Activated CD4-positive, alpha-beta memory T cell treated with anti-CD3 and anti-CD28 coated beads, Interleukin-2, amount 10 ng/mL, durations not matched to agents 7 days and 5 days (primary cell): ENCODE measurements at places on chromosomes 2 and 18. TPM values are rescaled to one million over a fixed set of nuclear protein-coding genes. Genes with fewer than 3 reads are reported as not detected.

The SELENOI gene
- total RNA-seq = 22.9 TPM

The LDAH gene
- total RNA-seq = 28.1 TPM

The IGFBP5 gene
- total RNA-seq = not detected

The PIKFYVE gene
- total RNA-seq = 37.2 TPM

The ABCG8 gene
- total RNA-seq = not detected

The SLC5A7 gene
- total RNA-seq = not detected

The ALK gene
- not detected for total RNA-seq

The ATP6V1B1 gene
- total RNA-seq = not detected

The SLC23A3 gene
- 2.3 TPM for total RNA-seq

The CCDC148 gene
- not detected for total RNA-seq

The C2orf78 gene
- not detected for total RNA-seq

The REEP1 gene
- not detected for total RNA-seq

- no peak for DNase-seq
Observed at GRCh38 chr18:51383116-51383515, 185.6 kb upstream of the MEX3C start.

DNA sequence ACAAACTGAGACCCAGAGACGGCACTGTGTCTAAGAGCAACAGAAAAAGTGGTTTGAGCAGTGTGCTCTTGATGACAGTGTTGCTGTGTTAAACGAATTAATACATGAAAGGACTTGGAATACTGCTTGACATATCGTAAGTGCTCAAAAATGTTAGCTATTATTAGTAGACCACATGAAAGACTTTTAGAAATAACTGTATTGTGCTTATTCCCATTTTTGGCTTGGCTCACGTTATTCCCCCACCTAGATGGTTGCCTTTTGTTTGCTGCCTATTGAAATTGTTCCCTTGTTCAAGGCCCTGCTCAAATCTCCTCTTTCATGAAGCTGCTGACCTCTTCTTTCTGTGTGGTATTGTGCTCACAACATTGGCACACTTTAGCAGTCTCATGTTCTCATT is 27.8 kb upstream of the C2orf74 start:
- no peak for DNase-seq

DNA sequence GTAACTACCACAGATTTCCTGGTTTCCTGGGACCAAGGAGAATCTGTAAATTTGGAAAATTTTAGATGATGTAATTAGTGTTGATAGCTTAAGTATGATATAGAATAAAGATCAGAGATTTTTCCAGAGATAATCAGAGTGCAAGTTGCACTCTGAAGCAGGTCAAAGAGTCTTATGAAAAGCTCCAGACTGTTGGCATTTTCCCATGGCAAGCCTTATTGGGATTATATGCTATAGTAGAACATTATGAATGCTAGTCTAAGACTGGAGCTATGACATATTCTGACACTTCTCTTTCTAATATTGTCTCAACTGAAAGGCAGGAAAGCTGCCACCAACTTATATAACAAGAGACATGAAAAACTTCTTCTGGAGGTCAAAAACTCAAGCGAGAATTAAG is 1638.3 kb upstream of the LRRTM1 start:
- DNase-seq = no peak

DNA sequence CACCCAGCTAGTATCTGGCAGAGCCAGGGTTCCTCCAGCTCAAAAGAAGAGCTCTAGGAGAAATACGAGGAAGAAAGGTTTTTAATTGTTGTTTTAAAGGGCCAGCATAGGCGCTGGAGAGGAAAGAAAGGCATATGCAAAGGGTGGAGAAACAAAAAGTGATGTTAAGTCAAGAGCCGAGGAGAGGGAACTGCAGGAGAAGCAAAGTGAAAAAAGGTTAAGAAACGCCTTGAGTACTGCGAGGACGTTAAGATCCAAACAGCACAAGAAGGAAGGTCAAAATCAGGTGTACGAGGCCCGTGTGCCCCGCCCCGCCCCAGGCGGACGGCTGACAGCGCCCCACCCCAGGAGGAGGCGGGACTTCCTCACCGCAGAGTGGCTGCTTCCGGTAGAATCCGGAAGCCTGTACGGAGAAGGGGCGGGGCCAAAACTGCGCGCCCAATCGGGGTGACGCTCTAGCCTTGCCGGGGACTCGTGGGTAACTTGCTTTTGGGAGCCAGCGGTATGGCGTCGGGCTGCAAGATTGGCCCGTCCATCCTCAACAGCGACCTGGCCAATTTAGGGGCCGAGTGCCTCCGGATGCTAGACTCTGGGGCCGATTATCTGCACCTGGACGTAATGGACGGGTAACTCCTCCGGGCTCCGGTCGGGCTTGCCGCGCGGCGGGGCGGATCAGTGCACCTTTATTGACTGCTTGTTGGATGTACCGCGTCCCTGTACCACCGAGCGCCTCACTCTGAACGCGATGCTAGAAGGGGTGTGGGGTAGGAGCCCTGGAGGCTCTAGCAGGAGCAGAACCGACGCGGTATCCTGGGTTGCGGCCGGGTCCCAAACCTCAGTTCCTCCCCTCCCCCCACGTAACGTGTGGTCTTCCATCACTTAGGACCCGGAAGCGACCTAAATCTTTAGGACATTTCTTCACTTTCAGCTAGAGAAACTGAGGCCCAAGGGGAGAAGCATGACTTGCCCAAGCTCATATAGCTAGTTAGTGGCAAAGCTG is at the start of gene RPE:
Gene RPE, plus strand, starts transcription at position 481 of the 1,000 bp plus-strand sequence. Its CDS starts 24 bp downstream, at position 505.
- DNase-seq = peak; percentile 98

GRCh38 chr2:1360144-1360543 is 53.1 kb upstream of the TPO start:
- no peak for DNase-seq

DNA sequence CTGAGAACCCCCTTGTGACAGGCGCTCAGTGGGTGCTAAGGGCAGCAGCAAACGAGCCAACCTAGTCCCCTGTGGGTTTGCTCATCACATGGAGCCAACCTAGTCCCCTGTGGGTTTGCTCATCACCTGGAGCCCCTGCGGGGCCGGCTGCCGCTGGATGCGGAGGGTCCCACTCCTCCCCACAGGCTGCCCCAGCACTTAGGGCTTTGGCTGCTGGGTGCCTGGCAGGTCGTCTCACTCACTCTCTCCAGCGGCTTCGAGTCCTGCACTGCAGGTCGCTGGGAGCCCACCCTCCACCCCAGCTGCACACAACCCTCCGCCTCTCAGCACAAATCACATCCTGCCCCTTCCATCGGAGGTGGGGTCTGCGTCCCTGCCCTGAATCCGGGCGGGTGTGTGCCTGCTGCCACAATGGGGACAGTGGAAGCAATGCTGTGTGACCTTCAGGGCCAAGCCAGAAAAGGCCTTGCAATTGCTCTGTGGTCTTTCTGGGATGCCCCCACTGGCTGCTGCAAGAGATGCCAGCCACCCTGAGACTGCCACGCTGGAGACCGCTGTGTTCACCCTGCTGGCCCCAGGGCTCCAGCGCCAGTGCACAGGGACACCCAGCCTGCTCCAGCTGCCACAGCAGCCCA is 248.1 kb upstream of the SALL3 start:
- DNase-seq = no peak

- DNase-seq = peak; percentile 24
Observed at GRCh38 chr18:54776282-54776977, 51.8 kb upstream of the RAB27B start.

GRCh38 chr18:21706386-21706865 is 1.9 kb upstream of the ABHD3 start:
- no peak for DNase-seq

GRCh38 chr2:74583504-74583903 is 29.0 kb downstream of the DOK1 start:
- no peak for DNase-seq

DNA sequence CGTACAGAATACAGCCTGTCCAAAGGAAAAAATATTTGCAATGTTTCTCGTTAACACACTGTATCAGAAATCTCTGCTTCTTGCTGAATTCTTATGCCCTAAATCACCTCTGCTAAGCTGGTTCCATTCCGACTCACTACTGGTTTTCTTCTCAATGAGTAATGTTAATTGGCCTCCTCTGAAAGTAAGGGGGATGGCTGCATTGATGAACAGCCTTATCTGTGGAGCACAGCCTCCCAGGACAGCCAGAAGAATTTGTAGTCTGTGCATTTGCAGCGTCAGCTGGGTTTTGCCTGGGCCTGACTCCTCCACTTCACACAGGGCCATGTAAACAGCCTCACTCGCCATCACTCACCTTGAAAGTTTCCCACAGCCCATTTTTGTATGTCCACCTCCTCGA is 127.7 kb downstream of the RNF152 start:
- no peak for DNase-seq

DNA sequence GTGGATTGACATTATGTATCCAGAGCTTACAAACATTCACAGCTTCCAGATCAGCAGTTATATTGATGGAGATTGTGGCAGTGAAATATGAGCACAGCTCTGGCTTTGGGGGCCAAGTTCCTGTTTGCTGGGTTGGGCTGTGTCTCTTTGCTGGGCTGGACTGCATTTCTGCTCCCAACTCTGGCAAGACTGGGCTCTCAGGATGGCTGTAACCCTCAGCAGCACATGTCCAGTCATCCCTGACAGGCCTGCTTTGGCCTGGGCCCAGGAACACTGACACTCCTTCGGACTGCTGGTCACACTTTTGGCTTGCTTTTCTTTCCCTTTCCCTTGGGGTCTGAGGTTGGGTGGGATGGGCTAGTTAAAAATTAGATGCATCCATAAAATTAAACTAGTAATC is 17.9 kb upstream of the VPS4B start:
- no peak for DNase-seq

- no peak for DNase-seq
Observed at GRCh38 chr2:24774373-24774772, 18.8 kb downstream of the PTRHD1 start.

DNA sequence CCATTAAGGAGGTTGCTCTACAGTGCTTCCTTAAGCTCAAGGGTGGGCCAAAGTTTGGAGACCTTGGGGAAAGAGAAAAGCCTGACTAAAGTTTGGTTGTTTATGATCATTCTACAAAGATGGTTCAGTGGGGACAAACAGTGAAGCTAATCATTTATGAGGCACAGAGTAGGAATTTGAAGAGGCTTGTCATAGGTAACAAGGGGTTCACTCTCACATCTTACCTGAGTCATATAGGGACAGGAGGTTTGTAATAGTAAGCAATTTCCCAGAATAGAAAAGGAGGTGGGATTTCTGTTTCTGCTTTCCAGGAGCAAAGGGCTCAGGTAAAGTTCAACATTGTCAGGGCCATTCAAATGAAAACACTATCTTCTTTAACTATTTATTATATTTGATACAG is 787.9 kb downstream of the CPS1 start:
- DNase-seq = no peak

DNA sequence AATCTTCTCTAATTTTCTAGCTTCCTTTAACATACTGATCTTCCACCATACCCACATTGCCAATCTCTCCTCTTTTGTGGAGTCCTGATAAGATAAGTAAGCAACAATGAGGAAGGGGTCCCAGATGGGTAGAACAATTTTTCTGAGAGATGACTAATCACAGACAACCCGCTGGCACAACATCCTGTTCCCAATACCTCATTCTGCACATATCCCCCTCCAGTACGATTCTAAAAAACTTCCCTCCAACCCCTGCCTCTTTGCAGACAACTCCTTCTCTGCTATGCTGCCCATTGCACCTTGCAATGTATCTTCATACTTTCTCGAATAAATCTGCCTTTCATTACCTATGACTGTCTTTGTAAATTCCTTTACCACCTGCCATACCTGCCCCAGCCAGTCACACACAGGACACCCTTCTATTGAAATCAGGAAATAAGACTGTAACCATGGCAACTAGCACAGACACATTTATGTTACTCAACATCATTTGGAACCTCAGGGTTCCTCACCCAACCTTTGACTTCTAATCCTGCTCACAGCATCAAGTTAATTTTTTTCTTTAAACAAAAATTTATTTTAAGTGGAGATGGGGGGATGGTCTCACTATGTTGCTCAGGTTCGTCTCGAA is 7.4 kb upstream of the EXOC6B start:
- DNase-seq = no peak

- DNase-seq = no peak
Observed at GRCh38 chr2:33215983-33216382, 260.5 kb upstream of the RASGRP3 start.

DNA sequence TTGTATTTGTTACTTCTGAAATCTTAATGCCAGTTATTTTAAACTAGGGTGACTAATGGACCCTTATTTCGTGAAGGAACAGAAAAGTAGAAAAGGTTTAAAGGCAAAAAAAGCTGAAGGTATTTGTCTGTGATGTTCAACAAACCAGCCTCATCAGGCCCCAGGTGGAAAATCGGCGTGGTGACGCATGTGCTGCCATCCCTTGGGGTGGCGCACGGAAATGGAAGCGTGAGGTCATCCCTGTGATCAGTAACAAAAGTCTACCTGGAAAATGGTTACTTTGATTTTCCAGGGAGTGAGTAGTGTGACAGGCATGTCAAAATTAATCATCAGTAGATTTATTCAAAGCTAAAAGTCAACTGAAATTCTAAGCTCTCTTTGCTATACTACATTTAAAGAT is 313.2 kb downstream of the GBX2 start:
- no peak for DNase-seq
